ENCODE measurements at places on chromosomes 12 and 14.

- DNase-seq = no peak
These were observed 465.6 kb downstream of the MED13L start for GRCh38 chr12:115811929-115812328.

- no peak for DNase-seq
These were observed 281.5 kb downstream of the TMEM117 start for GRCh38 chr12:44117337-44117736.

- no peak for DNase-seq
These were observed 13.8 kb upstream of the SCARB1 start for GRCh38 chr12:124877423-124877822.

DNA sequence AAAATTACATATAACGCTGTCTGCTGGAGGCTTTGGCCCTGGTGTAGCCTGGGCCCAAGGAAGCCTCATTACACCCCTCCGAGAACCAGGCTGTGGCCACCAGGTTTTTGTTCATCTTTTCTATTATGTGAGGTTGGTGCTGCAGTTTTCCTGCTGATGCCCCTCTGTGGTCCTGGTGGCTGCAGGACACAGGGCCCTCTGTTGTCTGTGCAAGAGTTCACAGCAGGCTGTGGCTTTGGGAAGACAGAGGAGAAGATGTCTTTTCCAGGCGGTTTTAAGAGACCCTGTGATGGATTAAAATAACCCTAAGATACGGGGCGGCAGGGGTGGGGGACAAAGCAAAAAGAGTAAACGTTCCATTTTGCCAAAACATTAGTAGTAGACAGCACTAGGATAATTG, 121.5 kb downstream of the ADGRD1 start:
- no peak for DNase-seq

DNA sequence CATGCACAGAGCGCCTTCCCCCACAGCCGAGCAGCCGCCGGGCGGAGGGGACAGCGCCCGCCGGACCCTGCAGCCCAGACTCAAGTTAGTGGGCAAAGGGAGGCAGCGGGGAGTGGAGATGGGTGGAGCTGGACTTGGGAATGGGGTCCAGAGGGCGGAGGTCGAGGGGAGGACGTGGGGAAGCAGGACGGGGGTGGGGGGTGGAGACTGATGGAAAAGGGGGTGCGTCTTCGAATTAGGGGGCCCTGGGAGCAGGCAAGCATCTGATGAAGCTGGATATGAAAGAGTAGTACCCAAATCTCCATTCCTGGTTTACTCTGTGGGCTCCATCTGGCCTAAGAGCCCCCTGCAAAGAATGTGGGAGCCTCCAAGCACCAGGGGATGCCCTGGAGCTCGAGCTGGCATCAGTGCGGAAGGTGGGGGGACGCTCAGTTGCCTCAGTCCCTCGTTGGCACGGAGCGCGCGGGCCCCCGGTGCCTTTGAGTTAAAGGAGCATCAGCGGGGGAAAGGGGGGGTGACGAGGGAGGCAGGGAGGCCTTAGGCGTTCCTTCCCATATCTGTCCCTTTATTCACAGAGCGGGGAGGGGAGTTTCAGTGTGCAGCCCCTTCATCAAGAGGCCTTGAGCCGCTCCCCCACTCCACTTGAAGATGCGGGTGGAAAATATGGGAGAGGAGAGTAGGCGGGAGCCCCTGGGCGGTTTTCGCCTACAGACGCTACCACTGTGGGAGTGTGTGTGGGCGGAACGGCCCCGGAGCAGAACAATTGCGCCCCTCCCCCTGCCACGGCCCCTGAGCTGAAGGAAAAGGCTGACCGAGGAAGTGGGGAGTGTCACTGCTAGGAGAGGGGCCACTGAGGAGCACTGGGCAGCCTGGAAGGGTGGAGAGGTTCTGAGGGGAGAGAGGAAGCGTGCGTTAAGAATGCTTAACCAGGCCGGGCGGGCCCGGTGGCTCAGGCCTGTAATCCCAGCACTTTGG, 644 bp downstream of the NAB2 start:
- no peak for DNase-seq

GRCh38 chr14:64110802-64111201, 183.4 kb downstream of the ESR2 start:
- DNase-seq = no peak

DNA sequence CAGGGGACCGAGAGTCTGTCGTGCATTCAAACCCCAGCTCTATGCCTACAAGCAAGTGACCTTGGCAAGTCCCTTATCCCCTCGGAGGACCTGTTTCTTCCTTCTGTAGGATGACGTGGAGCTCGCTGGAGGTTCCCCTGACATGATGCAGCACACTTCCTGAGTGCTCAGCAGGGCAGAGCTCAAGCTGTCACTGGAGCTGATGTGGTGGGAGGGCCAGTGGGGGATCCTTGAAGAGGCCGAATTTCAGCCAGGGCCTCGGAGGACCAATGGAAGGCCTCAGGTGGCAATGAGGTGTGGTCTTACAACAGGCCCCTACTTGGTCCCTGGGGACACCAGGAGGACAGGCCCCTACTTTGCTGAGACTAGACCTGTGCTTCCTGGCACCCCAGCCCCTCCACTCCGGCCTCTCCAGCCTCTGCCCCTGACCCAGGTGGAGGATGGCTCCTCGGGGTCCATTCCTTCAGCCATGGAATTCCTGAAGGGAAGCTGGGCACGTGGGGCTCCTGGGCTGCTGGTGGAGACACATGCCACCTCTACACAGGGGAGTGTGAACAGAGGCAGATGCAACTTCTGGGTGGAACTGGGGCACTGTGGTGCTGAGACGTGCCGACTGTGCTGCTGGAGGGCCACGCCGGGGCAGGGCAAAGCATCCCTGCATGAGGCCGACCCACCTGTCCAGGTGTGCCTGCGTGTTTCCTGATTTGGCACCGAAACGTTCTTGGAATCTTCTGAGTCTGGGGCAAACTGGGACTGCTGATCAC, 18.7 kb upstream of the KIF26A start:
- no peak for DNase-seq

- no peak for DNase-seq
These were observed 81.4 kb upstream of the FERMT2 start for GRCh38 chr14:53032161-53032803.

DNA sequence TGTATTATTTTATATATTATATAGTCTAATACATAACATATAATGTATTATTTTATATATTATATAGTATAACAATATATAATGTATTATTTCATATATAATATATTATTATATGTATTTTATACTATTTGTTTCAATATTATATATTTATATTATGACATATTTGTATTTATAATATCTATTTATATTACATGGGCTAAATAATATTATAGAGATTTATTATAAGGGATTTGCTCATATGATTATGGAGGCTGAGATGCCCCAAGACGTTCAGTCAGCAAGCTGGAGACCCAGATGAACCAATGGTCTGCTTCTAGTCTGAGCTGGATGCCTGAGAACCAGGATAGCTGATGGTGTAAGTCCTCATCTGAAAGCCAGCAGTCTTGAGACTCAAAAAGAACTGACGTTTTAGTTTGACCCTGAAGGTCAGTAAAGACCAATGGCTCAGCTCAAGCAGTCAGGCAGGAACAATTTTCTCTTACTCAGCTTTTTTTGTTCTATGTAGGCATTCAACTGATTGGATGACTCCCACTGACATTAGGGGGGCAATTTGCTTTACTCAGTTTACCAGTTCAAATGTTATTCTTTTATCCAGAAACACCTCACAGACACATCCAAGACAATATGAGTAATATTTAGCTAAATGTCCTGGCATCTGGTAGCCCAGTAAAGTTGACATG, 130.4 kb downstream of the FLRT2 start:
- DNase-seq = no peak

DNA sequence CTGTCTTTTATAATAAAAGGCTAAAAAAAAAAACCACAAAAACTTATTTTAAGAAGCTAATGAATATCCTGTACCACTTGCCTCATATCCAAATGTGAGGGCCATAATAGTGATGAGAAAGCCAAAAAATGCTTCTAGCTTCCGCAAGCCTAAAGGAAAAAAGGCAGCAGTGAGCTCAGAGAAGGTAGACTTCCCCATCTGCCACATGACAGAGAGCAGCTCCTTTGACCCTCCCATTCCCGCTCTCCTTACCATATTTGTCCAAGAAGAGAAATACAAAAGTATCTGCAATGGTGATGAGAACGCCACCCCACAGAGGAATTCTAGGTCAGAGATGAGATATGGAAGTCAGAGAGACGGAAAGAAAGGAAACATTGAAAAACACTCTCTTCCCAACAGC, 27.1 kb downstream of the SLC11A2 start:
- no peak for DNase-seq

DNA sequence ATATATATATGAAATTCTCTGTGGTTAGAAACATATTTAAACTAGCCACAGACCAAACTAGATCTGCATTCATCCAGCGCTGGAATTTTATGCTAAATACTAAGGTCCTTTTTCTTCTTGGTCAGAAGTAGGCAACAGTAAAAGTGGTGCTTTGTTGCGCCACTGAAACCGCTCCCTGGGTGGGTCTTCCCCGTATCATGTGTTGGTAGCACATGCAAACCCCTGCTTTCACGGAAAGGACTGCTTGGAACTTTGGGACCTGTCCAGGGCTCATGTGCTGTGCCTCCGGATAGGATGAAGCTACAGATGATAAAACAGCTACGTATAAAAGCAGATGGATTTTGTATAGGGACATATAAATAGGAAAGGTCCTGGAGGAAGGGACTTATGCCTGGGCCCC, 40.1 kb upstream of the COL2A1 start:
- no peak for DNase-seq

- no peak for DNase-seq
These were observed at the start of gene MMP17 for GRCh38 chr12:131827961-131828534. TSS of gene MMP17 (plus strand) at chr12:131828393. CDS start at chr12:131828495, 102 bp downstream.

GRCh38 chr14:79842270-79842669, 369.0 kb downstream of the DIO2 start:
- DNase-seq = no peak

DNA sequence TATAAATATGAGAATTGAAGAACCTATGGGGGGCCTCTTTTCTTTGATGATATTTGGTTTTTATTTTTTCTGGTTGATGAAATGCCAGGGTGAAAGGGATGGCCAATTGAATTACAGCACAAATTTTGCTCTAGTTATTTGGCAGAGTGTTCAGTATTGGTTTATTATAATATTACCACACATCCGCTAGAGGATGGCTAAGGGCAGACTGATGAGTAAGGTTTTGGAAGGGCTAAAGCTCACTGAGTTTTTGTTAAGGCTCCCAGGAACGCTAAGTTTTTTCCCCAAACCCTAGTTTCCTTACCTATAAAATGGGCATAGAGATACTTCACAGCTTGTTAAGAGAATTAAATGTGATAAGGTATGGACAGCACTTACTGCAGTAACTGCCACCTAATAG, 34.3 kb upstream of the LRRC10 start:
- DNase-seq = no peak

- no peak for DNase-seq
These were observed 65.9 kb upstream of the WSCD2 start for GRCh38 chr12:108063192-108063591.

DNA sequence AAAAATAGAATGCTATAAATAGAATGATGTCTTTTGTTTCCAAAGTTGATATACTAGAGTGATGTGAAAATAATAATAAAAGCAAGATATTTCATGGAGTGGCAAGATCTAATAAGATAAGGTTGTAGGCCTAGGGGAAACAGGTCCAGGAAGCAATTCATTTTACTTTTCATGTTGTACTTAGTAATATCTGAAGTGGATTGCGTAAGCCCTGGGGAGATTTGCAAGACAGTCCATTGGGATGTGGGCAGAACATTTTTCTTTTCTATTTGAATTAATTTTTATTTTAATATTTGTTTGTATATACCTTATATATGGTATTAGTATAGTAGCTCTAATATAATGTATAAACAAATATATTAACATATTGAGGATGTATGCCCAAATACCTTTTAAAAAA, 7.5 kb downstream of the NUBPL start:
- DNase-seq = no peak

DNA sequence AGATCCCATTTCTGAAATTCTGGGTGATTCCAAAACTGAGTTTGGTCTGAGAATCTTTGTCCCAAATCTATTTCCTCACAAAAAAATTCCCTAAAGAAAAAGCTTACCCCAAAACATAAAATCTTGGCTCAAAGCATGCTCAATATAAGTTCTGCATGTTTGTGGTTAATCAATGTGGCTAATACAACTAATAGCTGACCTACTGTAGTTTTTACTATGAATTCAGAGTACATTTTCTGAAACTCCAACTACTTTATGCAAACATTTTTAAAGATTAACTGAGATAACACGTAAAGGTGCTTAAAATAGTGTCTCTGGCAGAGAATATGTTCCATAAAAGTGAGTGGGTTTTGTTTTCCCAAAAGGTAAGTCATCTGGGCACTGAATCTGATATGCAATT, 133.1 kb downstream of the MED13L start:
- DNase-seq = no peak

DNA sequence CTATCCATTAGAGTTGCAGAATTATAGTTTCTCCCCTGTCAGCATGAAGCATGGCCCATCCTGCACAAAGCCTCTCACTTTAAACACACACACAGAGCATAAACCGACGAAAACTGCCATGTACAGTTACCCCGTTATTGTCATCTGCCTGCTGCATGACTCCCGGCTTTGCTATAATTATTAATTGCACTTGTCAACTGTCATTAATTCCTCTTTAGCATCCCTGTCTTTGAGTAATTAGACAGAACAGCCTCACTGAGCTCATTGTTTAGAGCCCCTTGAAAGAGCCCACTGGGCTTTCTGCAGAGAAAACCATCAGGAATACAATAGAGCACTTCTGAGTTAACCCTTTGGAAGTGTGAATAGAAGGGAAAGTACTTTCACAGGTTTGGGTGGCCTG, 307.2 kb upstream of the SOX5 start:
- no peak for DNase-seq

DNA sequence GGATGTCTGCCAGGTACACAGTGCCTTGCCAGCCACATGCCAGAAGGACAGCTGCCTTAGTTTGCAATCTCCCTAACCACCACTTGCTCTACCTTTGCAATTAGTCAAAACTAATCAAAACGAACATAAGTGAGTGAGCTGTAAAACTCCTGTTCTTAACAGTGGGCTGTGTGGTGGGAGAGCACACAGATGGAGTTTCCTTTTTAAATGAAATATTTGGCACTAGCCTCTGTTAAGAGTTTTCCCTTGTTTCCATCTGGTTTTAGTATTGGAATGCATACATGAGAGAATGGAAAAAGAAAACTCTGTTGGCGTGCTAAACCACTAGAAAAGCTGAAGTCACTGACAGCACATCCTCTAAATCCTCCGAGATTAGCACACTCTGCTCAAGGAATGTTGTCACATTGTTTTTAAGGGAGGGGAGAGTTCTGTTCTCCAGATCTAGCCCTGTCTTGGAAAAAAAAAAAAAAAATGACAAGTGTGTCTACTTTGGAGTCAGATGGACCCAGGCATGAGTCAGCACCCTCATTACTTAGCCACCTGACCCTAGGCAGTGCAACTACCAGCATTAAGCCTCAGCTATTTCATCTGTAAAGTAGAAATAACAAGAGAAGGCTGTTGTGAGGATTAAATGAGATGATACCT, 83.9 kb downstream of the STXBP6 start:
- DNase-seq = no peak

DNA sequence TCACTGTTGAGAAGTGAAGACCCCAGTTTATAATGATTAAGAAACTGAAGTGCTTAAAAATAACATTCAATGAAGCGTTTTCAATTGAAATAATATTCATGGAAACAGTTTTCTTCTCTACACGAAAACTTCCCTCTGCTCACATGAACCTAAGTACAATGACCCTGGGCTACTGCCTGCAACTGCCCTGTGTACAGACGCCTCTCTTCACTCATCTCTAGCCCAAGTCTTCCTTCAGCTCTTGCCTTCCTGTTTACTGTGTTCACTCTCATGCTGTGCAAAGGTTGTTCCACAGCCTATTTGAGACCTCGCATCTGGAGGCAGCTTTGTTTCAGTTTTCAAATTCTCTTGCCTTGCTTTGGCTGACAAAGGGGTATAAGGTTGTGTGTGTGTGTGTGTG, 100.8 kb downstream of the GRIN2B start:
- DNase-seq = no peak

- no peak for DNase-seq
These were observed 12.1 kb downstream of the ETV6 start for GRCh38 chr12:11661491-11662089.
